ENCODE measurements at places on chromosomes 12 and 14.

DNA sequence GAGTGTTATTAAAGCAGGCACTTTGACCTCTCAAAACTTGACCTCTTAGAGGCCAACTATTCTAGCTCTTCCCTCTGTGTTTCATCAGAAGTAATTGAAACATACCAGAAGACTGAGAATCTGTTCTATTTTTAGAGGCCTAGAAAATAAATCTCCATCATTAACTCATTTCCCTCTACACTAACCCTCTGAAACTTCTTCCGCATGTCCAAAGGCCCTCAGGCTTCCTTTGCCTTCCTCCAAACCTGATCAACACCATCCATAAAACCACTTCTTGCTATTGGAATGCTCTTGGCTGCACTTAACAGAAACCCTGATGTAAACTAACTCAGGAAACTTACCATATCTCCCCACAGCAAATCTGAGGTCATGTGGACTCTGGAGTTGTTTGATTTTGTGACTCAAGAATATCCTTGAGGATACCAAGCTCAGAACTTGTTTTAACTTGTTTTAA, 196.4 kb downstream of the RPAP3 start:
- DNase-seq, result no peak

- no peak for DNase-seq
These were observed 8.2 kb upstream of the MIS18BP1 start for GRCh38 chr14:45261209-45261608.

- no peak for DNase-seq
These were observed 76.6 kb upstream of the KCNH3 start for GRCh38 chr12:49462083-49462744.

DNA sequence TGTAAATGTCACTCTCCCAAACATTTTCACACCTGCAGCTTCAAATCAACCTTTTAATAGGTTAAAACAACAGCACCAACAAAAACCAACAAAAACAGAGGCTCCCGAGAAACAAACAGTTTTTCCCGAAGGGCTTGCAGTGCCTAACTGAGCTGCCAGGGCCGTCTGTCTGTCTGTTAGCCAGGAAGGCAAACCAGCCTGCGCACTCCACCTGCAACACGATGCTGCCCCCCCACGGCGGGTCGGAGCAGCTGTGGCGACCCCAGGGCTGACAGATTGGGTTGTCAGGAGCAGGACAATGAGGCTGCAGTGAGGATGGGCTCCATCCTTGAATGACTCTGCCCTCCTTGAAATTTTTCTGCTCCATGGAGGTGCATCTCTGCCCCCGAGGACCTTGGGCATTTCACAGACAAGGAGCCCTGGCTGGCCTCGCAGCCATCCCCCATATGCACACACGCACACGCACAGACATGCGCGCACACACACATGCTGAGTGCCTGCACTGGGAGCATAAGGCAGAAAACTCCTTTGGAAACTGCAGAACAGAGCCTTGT, 2.6 kb downstream of the RTL1 start:
- no peak for DNase-seq

DNA sequence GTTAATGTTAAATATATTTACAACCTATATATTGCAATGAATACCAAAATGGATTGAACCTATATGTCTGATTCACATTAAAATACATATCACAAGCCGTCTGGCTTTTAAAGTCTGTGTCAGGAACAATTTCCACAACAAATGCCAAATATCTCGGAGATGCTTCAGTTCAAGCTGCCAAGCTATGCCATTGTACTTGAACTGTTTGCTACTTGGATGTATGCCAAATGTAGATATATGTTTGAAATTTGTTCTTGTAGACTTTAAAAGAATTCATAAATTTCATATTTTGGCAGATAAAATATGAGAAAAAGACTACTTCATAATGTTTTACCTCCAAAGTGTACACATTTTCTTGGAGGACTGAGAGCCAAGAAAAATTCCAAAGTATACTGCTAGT, 37.0 kb downstream of the WASHC3 start:
- no peak for DNase-seq

- no peak for DNase-seq
These were observed 110.1 kb downstream of the RBM19 start for GRCh38 chr12:113855998-113856397.

GRCh38 chr12:52087961-52088820, 8.7 kb downstream of the SMIM41 start:
- no peak for DNase-seq

GRCh38 chr12:64194333-64195149, 27.6 kb downstream of the KICS2 start:
- no peak for DNase-seq

GRCh38 chr14:89060191-89060590, 235.7 kb downstream of the TTC8 start:
- DNase-seq, result no peak

DNA sequence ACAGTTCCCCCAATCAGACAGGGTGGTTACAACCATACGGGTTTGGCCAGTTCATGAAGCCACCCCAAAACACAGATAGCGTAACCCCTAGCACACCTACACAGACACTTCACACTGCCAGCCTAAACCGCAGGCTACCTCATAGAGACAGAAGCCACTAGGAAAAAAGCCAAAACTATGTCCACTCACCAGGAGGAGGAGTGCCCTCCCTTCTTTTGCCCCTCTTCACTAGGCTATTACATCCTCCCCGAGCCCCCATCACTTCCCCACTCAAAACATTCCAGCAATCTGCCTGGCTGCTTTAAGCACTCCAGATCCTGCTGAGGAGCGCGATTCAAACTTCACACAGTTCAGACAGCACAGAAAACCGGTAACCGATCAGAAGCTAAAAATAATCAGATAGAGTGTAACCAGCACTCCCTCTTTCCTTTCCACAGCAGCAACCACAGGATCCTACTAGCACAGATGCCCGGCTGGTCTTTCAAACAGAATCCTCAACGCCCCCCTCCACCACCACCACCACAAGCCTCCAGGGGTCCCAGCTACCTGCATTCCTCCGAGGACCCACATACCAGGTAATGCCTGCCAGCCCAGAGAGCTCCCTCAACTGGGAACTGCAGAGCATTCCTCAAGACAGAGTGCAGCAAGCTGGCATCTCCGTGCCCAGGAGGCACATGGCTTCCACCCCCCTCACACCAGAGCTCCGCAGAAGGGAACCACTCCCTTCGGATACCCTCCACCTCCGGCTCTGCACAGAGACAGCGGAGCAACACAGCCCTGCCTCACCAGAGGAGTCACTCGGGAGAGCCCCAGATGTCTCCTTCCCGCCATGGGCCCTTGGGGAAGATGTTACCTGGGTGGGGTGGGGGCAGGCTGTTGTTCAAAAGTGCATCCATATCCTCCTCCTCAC, 1.5 kb downstream of the CHD4 start:
- DNase-seq, result no peak

DNA sequence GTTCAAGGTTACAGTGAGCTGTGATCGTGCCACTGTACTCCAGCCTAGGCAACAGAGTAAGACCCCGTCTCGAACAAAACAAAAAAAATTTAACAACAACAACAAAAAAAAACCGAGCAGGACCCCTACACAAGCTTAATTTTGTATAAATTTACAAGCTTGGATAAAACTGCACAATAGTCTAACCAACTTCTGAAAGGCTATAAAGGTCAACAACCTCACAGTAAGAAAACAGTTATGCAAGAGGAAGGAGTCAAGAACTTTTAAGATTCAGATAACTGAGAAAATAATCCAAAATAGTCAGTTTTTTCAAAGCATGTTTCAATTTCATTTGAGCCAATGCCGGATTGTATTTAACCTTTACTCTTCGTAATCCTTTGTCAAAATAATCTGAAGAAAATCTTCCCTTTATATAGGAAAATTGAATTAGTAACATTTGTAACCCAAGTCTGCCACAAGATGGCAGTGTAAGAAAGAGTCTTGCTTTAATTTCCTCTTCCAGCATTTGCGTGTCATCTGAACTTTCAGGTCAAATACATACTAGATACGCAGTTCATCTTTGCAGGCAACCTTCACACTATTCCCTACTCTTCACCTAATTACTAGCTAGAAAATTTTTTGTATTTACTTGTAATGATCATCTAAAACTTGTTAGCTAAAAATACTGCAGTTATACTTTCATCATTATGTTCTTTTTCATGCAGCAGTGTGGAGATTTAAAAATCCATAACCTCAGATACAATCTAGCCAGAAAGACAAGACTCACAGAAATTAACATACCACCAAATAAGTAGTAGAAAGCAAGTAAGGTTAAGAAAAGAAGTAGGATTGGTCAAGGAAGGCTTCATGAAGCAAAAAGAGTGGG, 5.8 kb downstream of the CCNB1IP1 start:
- DNase-seq, result no peak

DNA sequence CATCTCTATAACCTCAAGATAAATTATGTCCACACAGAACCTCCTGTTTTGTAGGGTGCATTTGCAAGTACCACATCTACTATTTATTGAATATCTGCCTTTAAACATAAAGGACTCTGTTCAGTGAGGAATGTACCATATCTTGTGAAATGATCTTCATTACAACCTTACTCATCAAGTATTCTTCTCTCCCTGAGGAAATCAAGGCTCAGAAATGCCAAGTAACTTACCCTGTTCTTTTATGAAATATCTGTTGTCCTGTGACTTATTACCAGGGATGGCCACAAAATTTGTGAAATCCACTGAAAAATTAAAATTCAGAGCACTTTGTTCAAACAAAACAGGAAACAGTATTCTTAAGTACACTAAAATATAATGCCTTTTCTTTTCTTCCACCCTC, 366.7 kb downstream of the GALC start:
- DNase-seq, result no peak

DNA sequence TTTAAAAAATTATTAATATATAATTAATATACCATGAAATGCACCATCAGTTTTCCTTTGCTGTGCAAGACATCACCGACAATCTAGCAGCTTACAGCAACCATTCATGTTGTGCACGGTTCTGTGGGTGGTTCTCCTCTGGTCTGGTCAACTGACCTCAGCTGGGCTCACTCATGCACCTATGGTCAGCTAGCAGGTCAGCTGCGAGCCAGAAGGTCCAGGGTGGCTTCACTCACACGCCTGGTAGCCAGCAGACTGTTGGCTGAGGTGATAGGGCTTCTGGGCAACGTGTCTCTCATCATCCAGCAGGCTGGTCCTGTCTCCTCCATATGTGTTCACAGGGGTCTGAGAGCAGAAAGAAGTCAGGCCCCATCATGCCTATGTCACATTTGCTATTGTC, 210.4 kb downstream of the KIF26A start:
- no peak for DNase-seq

DNA sequence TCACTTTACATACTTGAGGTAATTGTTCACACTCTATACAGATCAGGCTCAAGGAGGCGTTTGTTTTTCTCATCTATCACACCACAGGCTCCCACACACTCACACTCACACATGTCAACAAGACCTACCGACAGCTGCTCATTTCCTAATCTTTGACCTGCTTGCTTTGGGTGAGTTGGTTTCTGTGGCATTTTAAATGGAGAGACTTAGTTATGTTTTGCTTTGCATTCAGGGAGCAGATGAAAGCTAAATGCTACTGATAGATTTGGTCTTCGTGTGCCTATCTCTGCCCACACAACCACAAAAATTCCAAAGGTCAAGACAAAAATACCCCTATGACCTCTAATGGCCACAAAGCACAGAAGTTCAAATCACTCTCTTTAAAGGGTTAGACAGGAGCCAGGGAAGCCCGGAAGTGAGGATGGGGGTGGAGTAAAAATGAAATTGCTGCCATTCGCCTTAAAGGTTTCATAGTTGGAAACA, 203.5 kb upstream of the G2E3 start:
- no peak for DNase-seq

DNA sequence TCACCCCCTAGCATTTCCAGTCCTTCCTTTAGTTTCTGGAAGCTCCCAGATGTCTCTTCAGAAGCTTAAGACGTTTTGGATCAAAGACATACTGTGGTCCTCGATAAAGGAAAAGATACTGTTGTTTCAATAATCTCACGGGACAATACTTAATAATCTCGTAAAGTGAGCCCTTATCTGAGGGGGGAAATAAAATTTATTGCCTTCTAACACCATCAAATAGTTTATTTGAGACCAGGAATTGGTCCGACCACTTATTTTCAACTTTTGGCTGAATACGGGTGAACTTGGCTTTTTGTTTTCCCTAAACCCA, 640 bp upstream of the G2E3 start:
- DNase-seq, result no peak

Measured in hippocampal formation (tissue), 2 donors.